SK-N-SH (cell line): ENCODE measurements at places on chromosomes 12 and 14. TPM values are rescaled to one million over a fixed set of nuclear protein-coding genes. Genes with fewer than 3 reads are reported as not detected.

DNA sequence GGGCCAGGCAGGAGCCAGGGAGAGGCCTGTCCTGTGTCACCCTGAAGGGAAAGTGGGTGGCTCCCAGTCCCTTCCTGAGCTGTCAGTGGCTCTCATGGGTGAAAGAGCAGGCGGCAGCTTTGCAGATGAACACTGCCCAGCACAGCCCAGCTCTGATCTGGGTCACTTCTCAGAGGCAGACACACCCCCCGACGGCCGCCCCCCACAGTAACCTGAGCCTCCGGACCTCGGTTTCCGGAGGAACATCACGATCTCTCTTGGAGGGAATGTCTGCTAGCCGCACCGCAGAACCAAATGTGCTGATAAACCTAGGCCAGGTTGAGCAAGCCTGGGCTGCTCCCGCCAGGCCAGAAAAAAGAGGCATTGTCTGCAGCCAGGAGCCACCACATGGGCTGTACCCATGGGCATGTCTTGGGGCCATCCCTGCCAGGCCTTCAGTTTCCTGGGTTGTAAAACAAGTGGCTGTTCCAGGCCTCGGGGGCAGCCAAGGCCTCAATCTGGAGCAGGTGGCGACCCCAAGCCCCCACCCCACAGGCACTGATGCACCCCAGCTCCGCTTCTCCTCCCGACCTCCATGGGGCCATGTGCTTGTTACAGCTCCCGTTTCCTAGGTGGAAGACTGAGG lies 57.6 kb downstream of the NCOR2 start:
- no peaks in the 10 kb centered on the region for H3K27me3 ChIP-seq
- peaks cover 87% of the 10 kb centered on the region for H3K4me1 ChIP-seq
- H3K27ac ChIP-seq: peak overlapping the region; percentile 82
- H3K4me3 ChIP-seq: no peak overlapping the region

DNA sequence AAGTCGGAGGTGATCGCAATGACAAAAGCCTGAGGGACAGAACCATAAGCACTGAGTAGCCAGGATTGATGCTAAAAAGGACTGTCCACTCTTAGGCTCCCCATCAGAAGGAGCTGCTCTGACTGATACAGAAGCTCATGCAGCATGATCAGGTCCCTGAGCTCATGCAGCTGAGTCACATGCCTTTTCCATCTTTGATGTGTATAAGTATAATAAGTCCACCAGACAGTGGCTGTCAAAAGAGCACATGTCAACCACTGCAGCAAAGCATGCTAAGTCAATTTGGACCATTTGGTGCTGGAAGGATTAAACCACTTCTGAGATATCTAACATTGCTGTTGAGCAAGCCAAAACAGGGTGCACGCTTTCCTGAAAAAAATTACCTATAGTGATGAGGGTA lies 144.1 kb downstream of the NTF3 start:
- DNase-seq: no peak
- H3K27ac ChIP-seq: no peak overlapping the region
- no peak overlapping the region for H3K4me3 ChIP-seq

GRCh38 chr12:24470050-24470449 lies 478.9 kb downstream of the BCAT1 start:
- H3K27ac ChIP-seq: no peak overlapping the region
- no peak for DNase-seq
- H3K4me3 ChIP-seq: no peak overlapping the region
- no peaks in the 10 kb centered on the region for H3K4me1 ChIP-seq
- H3K27me3 ChIP-seq: no peaks in the 10 kb centered on the region
- no peaks in the 10 kb centered on the region for H3K36me3 ChIP-seq

- no peaks in the 10 kb centered on the region for H3K27me3 ChIP-seq
- DNase-seq: no peak
- no peak overlapping the region for H3K27ac ChIP-seq
- H3K4me3 ChIP-seq: no peak overlapping the region
- H3K36me3 ChIP-seq: no peaks in the 10 kb centered on the region
These were observed 32.4 kb downstream of the PITPNM2 start for GRCh38 chr12:123118497-123118896.

DNA sequence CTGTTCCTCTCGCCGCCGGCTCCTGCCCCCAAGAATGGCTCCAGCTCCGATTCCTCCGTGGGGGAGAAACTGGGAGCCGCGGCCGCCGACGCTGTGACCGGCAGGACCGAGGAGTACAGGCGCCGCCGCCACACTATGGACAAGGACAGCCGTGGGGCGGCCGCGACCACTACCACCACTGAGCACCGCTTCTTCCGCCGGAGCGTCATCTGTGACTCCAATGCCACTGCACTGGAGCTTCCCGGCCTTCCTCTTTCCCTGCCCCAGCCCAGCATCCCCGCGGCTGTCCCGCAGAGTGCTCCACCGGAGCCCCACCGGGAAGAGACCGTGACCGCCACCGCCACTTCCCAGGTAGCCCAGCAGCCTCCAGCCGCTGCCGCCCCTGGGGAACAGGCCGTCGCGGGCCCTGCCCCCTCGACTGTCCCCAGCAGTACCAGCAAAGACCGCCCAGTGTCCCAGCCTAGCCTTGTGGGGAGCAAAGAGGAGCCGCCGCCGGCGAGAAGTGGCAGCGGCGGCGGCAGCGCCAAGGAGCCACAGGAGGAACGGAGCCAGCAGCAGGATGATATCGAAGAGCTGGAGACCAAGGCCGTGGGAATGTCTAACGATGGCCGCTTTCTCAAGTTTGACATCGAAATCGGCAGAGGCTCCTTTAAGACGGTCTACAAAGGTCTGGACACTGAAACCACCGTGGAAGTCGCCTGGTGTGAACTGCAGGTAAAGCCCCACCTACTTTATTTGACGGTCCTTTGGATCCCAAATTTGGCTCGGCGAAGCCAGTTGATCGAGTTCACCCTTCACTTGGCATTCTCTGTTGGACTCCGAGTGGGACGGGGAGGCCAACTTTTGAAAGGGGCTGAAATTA lies 1.5 kb downstream of the WNK1 start:
- H3K36me3 ChIP-seq: peaks cover 11% of the 10 kb centered on the region
- peak; percentile 65 for DNase-seq
- H3K27me3 ChIP-seq: no peaks in the 10 kb centered on the region
- peaks cover 11% of the 10 kb centered on the region; the same call in 1 of the 2 replicates for H3K4me1 ChIP-seq
- H3K27ac ChIP-seq: peak overlapping the region; percentile 86

DNA sequence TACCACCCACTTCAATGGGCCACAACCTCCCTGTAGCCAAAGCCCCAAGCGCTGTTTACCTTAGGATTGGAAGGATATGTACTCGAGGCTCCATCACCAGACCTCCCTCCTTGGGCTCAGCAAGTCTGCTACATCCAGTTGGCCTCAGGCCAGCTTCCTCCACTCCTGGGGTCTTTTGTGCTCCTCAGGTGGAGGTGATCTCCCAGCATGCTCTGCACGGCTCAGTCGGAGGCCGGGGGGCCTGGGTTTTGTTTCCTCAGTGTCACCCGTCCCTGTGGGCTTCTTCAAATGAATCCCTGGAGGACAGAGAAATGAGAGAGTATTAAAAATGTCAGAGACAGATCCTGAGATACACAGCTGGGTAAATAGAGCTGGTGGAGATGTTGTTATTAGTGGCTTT lies 723.1 kb upstream of the TBX3 start:
- H3K27ac ChIP-seq: no peak overlapping the region
- H3K36me3 ChIP-seq: no peaks in the 10 kb centered on the region
- H3K4me1 ChIP-seq: no peaks in the 10 kb centered on the region; the same call in 1 of the 2 replicates
- no peaks in the 10 kb centered on the region for H3K27me3 ChIP-seq
- H3K4me3 ChIP-seq: no peak overlapping the region
- DNase-seq: no peak

GRCh38 chr12:105839629-105840127 lies 299.1 kb downstream of the NUAK1 start:
- H3K4me1 ChIP-seq: no peaks in the 10 kb centered on the region
- no peaks in the 10 kb centered on the region for H3K36me3 ChIP-seq
- no peak overlapping the region for H3K27ac ChIP-seq
- peak; percentile 19 for DNase-seq

- H3K27me3 ChIP-seq: no peaks in the 10 kb centered on the region
- H3K36me3 ChIP-seq: no peaks in the 10 kb centered on the region
- DNase-seq: no peak
- H3K4me3 ChIP-seq: no peak overlapping the region
These were observed 169.4 kb downstream of the DACT1 start for GRCh38 chr14:58807191-58807590.

DNA sequence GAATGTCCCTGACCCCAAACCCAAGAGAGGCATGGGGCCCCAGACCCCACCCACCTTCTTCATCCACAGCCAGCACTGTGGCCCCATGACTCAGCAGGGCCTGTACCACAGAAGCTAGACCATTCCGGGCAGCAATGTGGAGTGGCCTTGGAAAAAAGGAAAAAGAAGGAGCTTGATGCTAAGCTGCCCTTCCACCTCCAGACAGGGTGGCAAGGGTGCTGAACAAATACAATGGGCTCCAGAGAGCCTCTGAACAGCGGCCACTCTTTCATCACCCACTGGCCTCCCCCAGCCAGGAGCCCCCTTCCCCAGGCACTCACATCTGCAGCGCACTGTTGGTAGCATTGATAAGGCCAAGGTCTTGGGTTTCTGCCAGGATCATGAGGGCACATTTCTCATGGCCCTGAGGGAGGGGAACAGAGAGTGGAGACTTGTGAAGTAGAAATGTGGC lies 13.9 kb downstream of the SLC39A5 start:
- no peaks in the 10 kb centered on the region for H3K27me3 ChIP-seq
- no peak overlapping the region for H3K27ac ChIP-seq
- H3K4me3 ChIP-seq: no peak overlapping the region
- DNase-seq: peak; percentile 69
- H3K36me3 ChIP-seq: peaks cover 91% of the 10 kb centered on the region

GRCh38 chr12:66242311-66242710 lies 53.3 kb downstream of the IRAK3 start:
- no peaks in the 10 kb centered on the region for H3K36me3 ChIP-seq
- no peak overlapping the region for H3K4me3 ChIP-seq
- no peak for DNase-seq
- H3K27me3 ChIP-seq: peaks cover 2% of the 10 kb centered on the region; the same call in 1 of the 2 replicates
- H3K27ac ChIP-seq: no peak overlapping the region

GRCh38 chr12:66514581-66514980 lies 164.3 kb downstream of the GRIP1 start:
- H3K36me3 ChIP-seq: no peaks in the 10 kb centered on the region
- H3K4me3 ChIP-seq: no peak overlapping the region
- no peaks in the 10 kb centered on the region for H3K4me1 ChIP-seq
- no peak for DNase-seq
- H3K27ac ChIP-seq: no peak overlapping the region

GRCh38 chr12:568486-568885 lies 94.8 kb downstream of the NINJ2 start:
- no peaks in the 10 kb centered on the region for H3K36me3 ChIP-seq
- no peaks in the 10 kb centered on the region for H3K27me3 ChIP-seq
- peaks cover 30% of the 10 kb centered on the region; the same call in 1 of the 2 replicates for H3K4me1 ChIP-seq
- no peak overlapping the region for H3K4me3 ChIP-seq
- H3K27ac ChIP-seq: no peak overlapping the region

DNA sequence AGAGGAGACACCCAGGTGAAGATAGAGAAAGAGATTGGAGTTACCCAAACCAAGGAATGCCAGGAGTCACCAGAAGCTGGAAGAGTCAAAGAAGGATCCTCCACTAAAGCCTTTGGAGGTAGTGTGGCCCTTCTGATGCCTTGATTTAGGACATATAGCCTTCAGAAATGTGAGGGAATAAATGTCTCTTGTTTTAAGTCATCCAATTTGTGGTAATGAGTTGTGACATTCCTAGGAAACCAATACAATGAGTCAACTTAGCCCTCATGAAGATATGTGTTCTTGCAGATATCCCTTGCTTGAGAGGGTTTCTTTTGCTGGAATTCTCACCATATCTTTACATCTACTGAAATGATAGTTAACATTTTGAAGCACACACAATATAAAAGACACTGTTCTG lies 58.8 kb downstream of the CCER1 start:
- no peaks in the 10 kb centered on the region for H3K4me1 ChIP-seq
- H3K27ac ChIP-seq: peak overlapping the region; percentile 79
- no peak overlapping the region for H3K4me3 ChIP-seq
- H3K27me3 ChIP-seq: no peaks in the 10 kb centered on the region
- H3K36me3 ChIP-seq: no peaks in the 10 kb centered on the region

GRCh38 chr12:15209782-15210181 lies 11.4 kb downstream of the RERG start:
- no peak for DNase-seq
- H3K27ac ChIP-seq: peak overlapping the region; percentile 70
- H3K27me3 ChIP-seq: no peaks in the 10 kb centered on the region

DNA sequence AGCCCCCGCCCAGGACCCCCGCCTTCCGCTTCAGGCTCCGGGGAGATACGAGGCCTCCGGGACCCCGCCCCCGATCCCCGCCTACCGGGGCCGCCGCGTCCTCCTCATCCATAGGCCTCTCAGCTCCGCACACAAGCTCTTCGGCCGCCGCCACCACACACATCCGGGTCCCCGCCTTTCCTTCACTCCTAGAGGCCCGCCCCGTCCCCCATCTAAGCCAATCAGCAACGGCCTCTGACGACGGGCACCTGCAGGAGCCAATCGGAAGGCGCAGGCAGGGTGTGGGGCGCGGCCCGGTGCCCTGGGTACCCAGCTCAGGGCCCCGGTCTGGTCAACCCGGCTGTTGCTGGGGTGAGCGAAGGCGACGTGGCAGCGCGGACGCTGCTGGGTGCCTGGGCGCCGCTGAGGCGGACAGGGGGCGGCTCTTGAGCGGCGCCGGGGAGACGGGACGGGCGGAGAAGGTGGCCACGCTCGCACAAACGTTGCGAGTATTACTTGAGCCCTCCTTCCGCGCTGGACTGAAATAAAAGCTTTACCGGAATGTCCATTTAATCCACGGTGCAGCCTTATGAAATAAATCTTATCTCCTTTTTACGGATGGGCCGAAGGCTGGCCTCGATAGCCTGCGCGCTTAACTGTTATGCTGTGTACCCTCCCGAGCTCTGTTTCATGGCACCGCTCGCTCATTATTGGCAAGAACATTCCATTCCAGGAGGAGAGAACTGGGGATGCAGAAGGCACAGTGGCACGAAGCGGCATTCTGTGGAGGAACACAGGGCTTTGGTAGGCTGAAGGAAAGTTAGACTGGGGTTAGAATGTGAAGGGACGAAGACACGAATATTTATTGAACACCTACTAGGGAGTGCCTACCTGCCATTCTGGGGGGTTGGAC lies at the start of gene SPRYD3:
Gene SPRYD3 (minus strand): TSS at position 165 of the 892 bp plus-strand sequence. CDS start 57 bp downstream, at position 108.
- DNase-seq: peak; percentile 100
- no peaks in the 10 kb centered on the region for H3K27me3 ChIP-seq
- H3K27ac ChIP-seq: peak within 1 kb of the TSS; percentile 96
- peaks cover 20% of the 10 kb centered on the region for H3K36me3 ChIP-seq
- peaks cover 14% of the 10 kb centered on the region; the same call in 1 of the 2 replicates for H3K4me1 ChIP-seq

TAS2R10 gene
- polyA plus RNA-seq: 0.16 and 0.21 TPM in 2 replicates

KRT79 gene
- not detected in 2 replicates for polyA plus RNA-seq

ZNF140 gene
- 5.1 and 7.9 TPM in 2 replicates for polyA plus RNA-seq

TSHR gene
- polyA plus RNA-seq: not detected in 2 replicates

B4GALNT1 gene
- 5.2 and 5.3 TPM in 2 replicates for polyA plus RNA-seq

ERG28 gene
- 14.8 and 17.0 TPM in 2 replicates for polyA plus RNA-seq

PAH gene
- polyA plus RNA-seq: not detected in 2 replicates

CLEC1B gene
- polyA plus RNA-seq: not detected in 2 replicates
